ENCODE measurements at places on chromosomes 2 and 18. TPM values are rescaled to one million over a fixed set of nuclear protein-coding genes. Genes with fewer than 3 reads are reported as not detected.

DNA sequence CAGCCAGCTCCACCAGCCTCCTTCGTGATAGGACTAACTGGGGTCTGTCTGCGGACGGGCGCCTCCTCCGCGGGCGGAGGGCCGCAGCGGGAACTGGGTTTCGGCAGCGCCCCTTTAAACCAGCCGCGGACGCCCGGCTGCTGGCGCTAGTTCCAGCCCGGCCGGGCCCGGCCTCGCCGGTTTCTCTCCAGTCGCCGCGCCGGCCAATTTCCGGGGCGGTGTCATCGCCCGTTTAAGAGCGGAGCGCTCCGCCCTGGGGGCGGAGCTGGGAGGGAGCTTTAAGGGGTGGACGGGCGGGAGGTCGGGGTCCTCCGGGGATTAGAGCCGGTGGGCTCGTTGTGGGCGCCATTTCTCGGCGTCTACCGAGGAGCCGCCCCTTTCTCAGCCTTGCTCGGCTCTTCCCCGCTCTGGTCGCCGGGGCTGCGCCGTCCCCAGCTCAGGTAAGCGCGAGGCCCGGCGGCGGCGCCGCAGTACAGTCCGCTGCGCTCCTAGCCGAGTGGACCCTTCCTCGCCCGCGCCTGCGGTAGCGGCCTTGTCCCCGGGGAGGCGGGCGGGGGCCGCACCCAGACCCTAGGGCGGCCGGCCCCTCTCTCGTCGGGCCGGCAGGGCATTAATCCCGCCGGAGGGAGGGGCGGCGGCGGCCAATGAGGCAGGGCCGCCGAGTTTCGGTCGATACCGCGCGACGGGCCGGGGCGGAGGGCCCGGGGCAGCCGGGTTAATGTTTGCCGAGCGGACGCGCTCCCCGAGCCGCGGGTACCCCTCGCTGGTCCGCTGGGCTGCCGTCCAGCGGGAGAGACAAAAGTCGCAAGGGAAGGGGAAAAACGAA lies at the start of gene EPB41L5:
TSS of gene EPB41L5 (plus strand) at position 307 of the 826 bp plus-strand sequence. CDS start 6,008 bp downstream, outside the sequence.
- peak; percentile 97 for DNase-seq

DNA sequence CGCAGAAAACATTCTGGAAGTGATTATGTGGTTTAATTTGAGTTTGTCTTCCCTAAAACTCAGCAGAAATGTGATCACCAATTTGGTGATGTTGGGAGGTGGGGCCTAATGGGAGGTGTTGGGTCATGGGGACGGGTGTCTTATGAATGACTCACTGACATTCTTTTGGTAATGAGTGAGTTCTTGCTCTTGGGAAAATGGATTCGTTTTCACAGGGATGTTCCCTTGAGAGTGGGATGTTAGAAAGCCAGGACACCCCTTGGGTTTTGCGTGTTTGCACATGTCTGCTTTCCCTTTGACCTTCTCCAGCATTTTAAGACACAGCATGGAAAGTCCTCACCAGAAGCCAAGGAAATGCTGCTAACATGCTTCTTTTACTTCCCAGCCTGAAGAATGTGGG lies 321.5 kb upstream of the NT5C1B start:
- no peak for DNase-seq

DNA sequence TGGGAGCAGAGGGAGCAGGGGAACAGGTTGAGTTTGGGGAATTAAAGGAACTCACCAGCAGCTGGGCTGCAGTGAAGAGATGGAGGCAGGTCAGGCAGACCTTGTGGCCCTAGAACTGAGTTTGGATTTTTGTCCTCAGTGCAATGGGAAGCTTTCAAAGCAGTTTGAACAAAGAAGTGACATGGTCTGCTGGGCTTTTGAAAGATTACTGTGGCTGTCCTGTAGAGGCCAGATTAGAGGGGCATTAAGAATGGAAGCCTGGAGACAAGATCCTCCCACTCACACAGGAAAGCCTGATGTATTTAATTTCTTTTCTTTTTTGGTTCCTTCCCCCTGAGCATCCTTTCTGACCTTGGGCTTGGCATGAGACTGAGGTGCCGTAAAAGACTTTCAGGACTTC lies 118.1 kb upstream of the LHCGR start:
- DNase-seq: no peak

DNA sequence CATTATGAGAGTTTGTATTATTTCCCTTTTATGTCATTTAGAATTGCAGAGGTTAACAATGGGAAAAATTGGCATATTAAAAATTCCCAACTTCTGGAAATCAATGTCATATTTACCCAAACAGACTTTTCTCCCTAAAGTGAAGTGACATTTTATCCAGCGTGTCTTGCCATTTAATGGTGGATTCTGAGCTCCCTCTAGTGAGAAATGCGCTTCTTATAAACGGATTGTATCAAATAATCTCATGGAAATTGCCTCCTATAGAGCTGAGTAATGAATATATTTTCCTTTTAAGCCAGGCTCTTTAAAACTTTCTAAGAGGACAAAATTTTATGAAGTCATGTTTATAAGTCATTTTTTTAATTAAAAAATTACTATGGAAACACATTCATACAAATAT lies 5.7 kb upstream of the GCFC2 start:
- no peak for DNase-seq

DNA sequence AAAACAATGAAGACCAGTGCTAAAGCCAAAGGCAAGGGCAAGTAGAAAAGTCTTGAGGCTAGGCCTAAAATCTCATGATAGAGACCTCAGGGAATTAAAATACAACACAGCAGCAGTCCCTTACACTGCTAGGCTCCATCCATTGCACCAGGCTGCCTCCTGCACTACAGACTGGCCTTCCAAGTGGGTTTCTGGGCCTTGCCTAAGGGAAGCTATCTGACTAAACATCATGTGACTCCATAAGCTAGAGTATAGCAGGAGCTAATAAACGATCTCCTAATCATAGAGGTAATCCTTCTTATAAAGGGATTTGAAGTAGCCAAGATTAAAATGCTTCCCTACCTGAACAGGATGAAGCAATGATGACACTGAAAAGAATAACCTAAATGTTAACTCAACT lies 77.6 kb upstream of the NFU1 start:
- no peak for DNase-seq

DNA sequence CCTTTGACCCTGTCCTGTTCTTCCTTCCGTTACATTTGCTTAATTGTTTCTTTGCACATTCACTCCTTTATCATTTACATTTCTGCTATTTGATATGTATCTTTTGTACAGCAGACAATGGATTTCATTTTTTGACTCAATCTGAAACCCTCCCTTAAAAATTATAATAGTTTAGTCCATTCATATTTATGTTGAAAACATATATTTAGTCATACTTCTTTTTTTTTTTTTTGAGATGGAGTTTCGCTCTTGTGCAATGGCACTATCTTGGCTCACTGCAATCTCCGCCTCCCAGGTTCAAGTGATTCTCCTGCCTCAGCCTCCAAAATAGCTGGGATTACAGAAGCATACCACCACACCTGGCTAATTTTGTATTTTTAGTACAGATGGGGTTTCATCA lies 95.3 kb upstream of the TGFA start:
- DNase-seq: no peak

The NGEF gene
- polyA plus RNA-seq: 2.9 TPM

- DNase-seq: no peak
Measured at GRCh38 chr2:237452861-237453260, 34.2 kb upstream of the MLPH start.

GRCh38 chr2:225354281-225354774 lies 45.2 kb upstream of the NYAP2 start:
- DNase-seq: no peak

- DNase-seq: no peak
Measured at GRCh38 chr18:12333506-12334290, 25.7 kb downstream of the TUBB6 start.

DNA sequence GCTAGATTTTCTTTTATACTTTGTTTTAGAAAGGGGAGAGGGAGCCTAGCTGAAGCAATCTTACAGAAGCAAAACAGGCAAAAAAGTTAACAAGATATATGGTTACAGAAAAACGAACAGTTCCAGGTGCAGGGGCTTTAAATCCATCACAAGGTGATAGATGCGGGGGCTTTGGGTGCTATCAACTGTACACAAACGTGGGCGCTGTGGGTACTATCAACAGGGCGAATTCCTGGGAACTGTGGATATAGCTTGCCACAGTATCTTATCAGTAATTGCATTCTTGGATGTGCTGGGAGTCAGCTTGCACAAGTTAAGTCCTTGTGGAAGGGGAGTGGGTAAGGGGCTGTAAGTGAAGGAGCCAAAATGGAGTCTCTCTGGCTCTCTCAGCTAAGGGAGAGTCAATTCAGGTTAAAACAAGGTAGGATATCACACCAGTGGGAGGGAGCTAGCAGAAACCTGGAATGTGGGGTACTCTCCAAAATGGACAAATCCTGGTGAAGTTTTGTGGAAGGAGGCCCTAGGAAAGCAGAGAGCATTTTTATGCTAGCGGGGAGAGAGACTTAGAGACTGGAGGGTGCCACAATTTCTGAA lies 325.8 kb upstream of the SPHKAP start:
- no peak for DNase-seq

The CABLES1 gene
- 63.7 TPM for polyA plus RNA-seq

- DNase-seq: no peak
Measured at GRCh38 chr2:65710779-65711295, 278.4 kb upstream of the SPRED2 start.

DNA sequence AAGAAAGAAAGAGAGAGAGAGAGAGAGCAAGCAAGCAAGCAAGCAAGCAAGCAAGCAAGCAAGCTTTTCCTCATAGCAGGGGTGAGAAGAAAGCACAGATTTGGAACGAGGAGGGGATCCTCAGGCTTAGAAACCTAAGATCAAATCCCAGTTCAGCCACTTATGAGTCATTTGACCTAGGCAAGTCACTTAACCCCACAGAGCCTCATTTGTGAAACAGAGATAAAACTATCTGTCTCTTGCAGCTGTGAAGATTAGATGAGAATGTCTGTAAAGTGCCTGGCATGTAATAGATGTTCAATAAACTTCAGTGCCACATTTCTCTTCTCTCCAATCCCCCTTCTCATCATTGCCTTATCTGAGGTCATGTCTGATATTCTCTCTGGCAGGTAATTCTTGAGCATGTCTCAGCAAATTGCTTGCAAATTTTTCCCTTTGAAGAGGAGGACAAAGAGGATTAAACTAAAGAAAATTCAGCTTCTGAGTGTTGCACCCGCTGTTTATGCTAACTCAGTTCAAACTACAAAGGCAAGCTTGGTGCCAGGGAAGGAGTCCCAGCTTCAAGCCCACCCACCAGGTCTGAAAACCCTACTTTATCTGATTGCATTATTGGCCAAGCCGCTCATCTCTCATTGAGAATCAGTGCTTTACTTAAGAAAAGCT lies 20.3 kb downstream of the ALK start:
- no peak for DNase-seq

DNA sequence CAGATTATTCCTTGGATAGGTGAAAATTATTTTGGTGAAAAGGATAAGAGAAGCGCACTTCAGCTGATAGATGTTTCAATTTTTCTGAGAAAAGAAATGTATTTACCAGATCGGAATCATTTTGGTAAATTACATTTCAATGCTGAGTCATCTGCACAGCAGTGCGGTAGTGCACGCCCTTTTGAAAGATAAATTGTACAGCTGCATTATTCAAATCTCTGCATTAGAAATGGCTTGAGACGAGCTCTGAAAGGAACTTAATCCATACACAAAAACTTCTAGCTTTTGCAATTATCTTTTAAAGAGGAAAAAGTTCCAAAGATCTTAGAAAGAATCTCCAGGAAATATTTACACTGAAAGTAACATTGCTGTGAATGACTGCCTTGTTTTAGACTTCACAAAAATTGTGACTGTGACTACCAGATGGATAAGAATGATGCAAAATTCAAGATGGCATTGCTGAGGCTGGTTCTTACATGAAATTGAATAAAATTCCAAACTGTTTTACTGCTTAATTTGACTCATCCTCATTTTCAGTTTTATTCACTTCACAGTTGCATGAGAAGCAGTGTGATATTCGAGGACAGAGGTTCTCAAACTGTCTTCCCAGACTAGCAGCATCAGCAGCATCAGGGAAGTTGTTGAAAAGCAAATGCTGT lies 161.7 kb downstream of the RND3 start:
- DNase-seq: no peak

DNA sequence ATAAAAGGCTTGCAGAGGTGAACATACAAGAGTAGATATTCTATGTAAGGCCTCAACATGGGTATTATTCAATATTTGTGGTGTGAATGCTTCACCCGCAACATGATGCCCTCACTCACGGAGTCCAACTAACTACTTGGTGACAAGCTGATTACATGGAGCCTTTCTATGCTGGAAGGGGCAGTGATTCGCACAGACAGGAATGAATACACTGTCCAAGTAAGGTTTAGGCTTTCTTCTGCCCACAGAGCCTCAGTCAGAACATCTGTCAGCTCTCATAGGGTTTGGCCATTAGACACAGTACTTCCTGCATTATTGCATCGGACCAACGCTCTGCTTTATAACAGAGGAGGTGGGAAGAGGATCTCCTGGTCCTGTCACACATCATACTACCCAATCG lies 80.3 kb upstream of the SLC35G4 start:
- no peak for DNase-seq

- DNase-seq: no peak
Measured at GRCh38 chr18:64851726-64852125, 702.8 kb upstream of the LINC00305 start.

- DNase-seq: no peak
Measured at GRCh38 chr2:52386433-52387030, 1354.6 kb upstream of the NRXN1 start.
